ENCODE measurements at places on chromosomes 5 and 9.

- DNase-seq = no peak
Observed at GRCh38 chr5:124859027-124859426, 112.6 kb upstream of the ZNF608 start.

DNA sequence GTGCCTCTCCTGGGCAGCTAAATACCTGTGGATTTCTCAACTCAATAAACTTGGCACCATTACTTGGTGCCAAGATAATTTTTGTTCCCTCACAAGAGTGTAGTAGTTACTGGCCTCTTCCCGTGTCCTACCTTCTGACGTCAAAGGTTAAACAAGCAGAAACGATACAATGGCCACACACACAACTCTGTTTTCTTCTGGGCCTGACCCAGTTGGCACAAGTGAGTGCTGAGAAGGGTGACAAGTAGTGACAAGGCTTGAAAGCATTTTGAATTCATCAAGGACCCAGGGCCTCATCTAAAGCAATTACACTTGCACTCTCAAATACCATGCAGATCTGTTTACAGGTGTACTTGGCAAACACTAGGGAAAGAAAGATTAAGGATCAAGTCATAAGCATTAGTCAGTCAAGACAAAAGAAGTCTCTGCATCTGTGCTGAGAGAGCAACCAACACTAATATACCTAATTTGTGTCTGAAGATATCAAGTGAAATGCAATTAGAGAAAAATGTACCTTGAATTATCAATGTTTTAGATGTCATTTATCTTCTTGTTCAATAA lies 30.8 kb downstream of the RASEF start:
- no peak for DNase-seq

GRCh38 chr5:91670563-91670962 lies 287.4 kb upstream of the ARRDC3 start:
- no peak for DNase-seq

DNA sequence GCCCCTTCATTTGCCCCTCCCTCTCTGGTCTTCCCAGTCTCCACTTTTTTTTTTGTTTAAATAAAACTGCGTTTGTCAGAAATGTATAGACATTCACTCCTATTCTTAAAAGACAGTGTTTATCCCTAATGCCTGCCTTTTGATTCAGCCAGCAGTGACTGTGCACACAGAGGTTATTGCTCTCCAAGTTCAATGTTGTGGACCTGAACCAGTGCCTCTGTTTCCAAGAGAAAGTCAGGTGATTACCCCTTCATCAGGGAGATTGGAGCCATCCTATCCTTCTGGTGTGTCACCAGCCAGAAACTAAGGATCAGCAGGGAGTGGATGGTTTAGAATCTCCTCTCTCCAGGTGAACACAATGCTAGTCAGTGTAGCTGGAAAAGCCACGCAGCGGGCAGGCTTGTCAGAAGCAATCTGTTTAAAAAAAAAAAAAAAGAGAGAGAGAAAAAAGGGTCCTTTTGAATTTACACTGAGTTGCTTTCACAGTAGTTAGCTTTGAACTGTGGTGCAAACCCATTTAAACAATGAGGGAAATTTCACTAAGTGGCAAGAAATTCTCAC lies 167.5 kb upstream of the DMRT1 start:
- DNase-seq = no peak

- DNase-seq = peak; percentile 0
Observed at GRCh38 chr9:135079018-135079417, 8.4 kb upstream of the OLFM1 start.

- DNase-seq = no peak
Observed at GRCh38 chr9:99251157-99251556, 29.1 kb downstream of the SEC61B start.

GRCh38 chr9:134477927-134478326 lies 151.7 kb downstream of the RXRA start:
- no peak for DNase-seq

DNA sequence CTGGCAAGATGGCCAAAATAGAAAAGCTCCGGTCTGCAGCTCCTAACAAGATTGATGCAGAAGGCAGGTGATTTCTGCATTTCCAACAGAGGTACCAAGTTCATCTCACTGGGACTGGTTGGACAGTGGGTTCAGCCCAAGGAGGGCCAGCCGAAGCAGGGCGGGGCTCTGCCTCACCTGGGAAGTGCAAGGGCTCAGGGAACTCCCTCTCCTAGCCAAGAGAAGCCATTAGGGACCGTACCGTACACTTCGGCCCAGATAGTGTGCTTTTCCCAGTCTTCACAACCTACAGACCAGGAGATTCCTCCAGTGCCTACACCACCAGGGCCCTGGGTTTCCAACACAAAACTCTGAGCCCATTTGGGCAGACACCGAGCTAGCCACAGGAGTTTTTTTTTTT lies 277.8 kb downstream of the SLCO4C1 start:
- DNase-seq = no peak

DNA sequence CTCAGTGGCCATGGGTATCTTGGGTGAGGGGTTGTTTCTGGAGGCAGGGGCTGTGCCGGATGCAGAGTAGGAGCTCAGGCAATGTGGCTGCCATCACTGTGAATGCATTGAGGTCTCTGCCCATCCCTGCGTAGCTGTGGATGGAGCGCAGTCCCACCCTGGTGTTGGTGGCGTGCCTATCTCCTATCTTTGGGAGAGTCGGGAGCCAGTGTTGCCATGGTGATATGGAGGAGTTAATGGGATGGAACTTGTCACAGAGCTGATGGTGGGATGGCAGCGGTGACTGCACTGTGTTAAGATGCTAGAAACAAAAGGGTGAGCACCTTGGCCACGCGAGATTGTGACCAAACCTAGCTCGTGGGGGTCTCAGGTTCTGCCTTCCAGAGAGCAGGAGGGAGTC lies 197.3 kb downstream of the MELK start:
- DNase-seq = no peak

- no peak for DNase-seq
Observed at GRCh38 chr5:129460936-129461710, 1.0 kb downstream of the ADAMTS19 start.

GRCh38 chr5:16754601-16755000 lies 137.8 kb upstream of the RETREG1 start:
- DNase-seq = no peak

GRCh38 chr5:6373081-6373846 lies 5.1 kb downstream of the MED10 start:
- no peak for DNase-seq

- no peak for DNase-seq
Observed at GRCh38 chr9:137487454-137488326, 28.6 kb upstream of the NSMF start.

DNA sequence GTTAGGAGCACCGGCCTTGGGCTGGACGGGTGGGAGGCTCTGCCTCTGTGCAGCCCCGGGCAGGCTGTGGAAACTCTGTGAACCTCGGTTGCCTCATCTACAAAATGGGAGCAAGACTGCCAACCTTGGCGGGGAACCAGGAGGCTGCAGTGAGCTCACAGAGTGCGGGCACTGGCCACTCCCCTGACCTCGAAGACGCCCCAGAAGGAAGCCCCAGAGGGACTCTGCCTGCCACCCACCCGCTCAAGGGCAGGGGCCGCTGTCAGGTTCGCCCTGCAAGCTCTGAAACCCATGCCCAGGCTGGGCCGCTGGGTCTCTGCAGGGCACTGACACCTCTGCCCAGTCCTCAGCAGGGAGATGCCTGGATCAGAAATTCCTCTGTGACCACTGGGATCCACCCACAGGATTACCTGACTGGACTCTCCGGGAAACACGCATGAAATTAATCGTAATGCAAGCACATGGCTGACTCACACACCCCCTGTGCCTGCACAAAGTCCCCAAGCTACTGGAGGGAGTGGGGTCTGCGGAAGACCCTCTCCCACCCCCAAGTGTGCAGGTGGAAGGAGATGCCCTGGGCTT lies 7.4 kb downstream of the CCDC187 start:
- no peak for DNase-seq

DNA sequence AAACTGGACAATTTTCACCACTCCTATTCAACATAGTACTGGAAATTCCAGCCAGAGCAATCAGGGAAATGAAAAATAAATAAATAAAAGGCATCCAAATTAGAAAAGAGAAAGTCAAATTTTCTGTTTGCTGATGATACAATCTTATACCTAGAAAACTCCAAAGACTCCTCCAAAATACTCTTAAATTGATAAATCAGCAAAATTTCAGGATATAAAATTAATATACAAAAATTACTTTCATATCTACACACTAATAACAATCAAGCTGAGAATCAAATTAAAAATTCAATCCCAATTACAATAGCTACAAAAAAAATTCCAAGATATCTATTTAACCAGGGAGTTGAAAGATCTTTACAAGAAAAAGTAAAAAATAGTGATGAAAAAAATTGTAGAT lies 651.9 kb downstream of the DTWD2 start:
- no peak for DNase-seq

DNA sequence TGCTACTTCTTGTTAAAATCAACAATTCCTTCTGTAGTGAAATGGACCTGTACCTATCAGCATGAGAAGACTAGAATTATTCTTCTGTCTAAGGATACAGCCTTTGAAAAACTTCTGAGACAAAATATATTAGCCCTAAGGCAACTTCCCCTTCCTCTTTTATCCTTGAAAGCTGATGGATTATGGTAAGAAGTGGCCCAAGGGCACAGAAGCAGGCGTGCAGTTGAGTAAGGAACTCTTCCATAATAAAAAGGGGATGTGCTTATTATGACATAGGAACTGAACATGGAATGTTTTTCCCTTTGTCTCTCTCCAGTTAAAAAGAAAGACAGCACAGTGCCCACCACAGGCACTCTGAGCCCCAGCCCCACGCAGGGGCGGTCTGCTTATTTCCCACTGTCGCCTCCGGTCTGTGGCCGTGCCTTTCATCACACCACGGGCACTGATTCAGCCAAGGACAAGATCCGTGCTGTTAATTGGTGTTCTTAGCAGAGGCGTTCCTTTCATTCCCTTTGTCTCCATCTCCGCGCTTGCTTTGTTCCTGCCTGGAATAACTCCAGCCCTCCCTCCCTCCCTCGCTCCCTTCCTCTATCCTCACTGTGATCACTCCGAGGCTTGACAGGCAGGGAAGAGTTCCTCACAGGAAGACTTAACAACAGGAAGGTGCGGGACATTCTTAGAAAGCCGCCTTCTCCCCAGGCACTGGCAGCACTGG lies 135.9 kb upstream of the OTULINL start:
- no peak for DNase-seq

DNA sequence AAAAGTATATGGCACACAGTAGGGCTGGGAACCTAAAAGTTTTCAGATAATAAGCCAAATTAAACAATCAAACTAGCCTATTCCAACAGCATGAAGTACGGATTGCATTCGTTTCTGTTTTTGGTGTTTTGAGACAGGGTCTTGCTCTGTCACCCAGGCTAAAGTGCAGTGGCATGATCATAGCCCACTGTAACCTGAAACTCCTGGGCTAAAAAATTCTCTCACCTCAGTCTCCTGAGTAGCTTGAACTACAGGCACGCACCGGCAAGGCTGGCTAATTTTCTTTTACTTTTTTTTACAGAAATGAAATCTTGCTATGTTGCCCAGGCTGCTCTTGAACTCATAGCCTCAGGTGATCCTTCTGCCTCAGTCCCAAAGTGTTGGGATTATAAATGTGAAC lies 5.2 kb downstream of the RFX3 start:
- no peak for DNase-seq

DNA sequence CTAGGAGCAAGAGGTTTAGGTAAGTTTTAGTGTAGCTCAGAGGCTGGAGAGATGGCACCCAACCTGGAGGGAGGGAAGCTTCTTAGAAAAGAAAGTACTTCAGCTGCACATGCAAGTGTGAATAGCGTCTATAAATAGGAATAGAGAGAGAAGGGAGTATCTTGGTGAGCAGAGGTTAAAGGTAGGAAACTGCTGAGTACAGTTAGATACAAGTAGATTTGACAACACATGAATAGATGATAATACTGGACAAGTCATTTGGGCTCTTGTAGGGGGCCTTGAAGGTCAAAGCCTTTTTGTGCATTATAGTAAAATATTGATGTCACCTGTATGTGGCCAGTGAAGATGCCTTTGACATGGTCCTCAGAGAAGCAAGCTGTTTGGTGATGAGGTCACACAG lies 34.2 kb downstream of the ANP32B start:
- DNase-seq = no peak

DNA sequence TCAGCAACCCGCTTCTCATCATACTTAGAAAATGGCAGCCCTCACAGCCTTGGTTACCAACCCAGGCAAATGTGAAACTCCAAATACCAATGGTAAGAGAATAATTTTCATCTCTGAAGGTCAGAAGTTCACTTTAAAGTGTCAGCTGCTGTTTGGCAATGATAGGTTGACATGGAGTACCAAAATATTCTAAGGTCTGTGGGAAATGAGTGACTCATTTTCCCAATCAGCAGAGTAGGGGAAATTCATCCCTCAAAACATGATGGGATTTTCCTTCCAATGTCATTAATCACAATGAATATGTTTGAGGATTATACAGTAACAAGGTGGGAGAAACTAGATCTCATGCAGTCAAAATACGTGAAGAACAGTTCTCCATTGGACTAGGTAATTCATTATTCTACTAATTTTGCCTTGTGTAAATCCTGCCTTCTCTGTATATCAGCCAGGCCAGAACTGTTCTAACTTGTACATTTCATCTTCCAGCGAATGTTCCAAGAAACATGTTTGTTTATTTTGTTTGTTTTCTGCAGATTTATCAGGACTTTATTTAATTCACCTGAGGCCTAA lies 53.1 kb upstream of the ERBIN start:
- DNase-seq = no peak
